ENCODE measurements at places on chromosomes 13 and 19.

DNA sequence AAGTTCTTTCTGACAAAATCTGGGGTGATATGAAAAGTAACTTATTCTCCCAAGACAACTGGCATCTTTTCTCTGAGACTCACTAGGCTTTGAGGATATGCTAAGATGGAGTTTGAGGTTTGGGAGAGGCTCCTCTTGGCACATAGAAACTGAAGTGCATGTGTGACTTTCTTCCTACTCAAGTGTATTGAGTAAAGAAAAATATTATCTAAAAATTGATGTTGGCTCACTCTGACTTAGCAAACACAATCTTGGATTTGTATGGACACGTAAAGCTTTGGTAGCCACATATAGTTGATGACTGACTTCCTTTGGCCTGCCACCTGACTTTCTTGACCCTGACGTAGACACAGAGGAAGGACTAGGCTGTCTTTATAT, 71.1 kb upstream of the KLF12 start:
- DNase-seq: no peak

DNA sequence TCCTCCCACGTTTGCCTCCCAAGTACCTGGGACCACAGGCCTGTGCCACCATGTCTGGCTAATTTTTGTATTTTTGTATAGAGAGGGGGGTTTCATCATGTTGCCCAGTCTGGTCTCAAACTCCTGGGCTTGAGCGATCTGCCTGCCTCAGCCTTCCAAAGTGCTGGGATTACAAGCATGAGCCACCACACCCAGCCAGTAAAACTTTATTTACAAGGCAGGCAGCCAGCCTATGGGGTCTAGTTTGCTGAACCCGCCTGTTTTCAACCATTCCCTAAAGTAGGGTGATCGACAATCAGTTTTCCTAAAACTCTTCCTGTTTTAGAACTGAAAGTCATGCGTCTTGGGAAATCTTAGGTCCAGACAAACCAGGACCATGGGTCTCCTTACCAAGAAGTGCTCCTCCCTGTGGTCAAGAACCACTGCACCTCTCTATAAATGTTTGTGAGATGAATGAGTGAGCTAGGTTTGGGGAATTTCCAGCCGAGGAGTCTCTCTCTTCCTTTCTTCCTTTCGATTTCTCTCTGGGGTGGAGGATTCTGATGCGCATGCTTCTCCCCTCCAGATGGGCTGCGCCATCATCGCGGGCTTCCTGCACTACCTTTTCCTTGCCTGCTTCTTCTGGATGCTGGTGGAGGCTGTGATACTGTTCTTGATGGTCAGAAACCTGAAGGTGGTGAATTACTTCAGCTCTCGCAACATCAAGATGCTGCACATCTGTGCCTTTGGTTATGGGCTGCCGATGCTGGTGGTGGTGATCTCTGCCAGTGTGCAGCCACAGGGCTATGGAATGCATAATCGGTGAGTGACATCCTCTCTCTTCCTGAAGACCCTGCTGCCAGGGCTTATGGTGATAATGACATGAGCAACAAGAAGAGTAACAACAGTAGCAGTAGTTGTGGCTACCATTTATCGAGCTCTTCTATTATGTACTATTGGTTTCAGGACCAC, 38.7 kb downstream of the ADGRE1 start:
- no peak for DNase-seq

GRCh38 chr19:53892981-53893325, 11.0 kb downstream of the PRKCG start:
- no peak for DNase-seq

GRCh38 chr19:35084509-35084762, 31.2 kb upstream of the FXYD3 start:
- no peak for DNase-seq

GRCh38 chr19:15372891-15373301, 6.7 kb downstream of the AKAP8 start:
- no peak for DNase-seq

DNA sequence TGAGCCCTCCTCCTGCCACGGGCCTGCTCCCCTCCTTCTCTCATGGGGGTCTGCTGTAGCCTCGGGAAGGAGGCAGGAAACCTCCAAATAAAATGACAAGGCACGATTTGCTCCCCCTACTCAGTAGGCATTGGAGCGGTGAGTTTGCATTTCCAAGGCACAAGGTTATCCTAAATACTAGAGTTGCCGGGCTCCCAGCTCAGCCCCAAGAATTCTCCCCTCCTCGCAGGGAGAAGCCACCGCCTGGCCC, 1.5 kb downstream of the CEBPA start:
- no peak for DNase-seq

GRCh38 chr19:33063356-33063752, 1.3 kb downstream of the RHPN2 start:
- peak; percentile 21 for DNase-seq

DNA sequence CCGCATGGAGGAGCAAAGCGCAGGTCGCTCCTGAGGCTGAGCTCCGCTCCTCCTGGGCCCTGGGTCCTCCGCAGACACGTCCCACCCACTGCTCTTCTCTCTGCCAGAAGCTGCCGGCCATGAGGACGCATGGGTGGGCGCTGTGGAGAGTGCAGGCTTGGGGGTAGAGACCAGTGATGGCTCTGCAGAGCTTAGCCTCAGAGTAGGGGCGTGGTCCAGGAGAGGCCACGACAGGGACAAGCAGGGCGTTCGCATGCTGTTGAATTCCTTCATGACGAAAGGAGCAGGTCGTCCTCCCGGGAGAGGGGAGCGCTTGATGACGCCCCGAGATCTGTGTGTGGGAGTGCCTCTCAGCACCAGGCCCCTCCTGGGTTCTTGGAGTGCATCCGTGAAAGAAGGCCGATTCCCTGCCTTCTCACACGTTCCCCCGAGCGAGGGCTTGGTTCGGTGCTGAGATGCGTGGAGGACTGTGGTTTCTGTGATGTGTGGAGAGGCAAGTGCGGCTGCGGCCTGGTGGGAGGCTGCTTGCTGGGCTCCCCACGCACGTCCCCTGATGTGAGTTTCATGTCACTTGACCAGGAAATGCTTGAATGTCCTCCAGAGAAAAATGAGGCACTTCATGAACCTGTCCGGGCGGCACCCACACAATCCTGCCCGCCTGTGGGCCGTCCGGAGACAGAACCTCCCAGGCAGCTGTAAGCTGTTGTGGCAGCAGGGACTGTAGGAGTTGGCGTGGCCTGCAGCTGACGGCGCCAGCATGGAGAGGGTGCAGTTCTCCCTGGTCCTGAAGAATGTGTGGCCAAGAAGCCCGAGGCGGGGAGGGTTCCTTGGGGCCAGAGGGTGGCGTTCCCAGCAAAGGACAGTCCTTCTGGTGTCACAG, 4.5 kb downstream of the SF3A2 start:
- no peak for DNase-seq

DNA sequence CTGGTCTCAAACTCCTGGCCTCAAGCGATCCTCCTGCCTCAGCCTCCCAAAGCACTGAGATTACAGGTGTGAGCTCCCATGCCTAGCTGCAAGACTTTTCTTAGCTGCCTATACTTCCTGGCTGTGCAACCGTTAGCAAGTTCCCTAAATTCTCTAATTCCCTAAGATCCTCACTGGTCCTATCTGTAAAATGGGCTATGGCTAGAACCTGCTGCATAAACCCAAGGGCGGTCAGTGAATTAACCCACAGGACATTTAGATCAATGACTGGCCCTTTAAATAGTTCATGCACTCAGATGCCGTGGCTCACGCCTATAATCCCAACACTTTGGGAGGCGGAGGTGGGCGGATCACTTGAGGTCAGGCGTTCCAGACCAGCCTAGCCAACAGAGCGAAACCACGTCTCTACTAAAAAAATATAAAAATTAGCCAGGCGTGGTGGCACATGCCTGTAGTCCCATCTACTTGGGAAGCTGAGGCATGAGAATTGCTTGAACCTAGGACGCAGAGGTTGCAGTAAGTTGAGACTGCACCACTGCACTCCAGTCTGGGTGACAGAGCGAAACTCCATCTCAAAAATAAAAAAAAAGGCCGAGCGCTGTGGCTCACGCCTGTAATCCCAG, 4.1 kb upstream of the C19orf53 start:
- DNase-seq: no peak

DNA sequence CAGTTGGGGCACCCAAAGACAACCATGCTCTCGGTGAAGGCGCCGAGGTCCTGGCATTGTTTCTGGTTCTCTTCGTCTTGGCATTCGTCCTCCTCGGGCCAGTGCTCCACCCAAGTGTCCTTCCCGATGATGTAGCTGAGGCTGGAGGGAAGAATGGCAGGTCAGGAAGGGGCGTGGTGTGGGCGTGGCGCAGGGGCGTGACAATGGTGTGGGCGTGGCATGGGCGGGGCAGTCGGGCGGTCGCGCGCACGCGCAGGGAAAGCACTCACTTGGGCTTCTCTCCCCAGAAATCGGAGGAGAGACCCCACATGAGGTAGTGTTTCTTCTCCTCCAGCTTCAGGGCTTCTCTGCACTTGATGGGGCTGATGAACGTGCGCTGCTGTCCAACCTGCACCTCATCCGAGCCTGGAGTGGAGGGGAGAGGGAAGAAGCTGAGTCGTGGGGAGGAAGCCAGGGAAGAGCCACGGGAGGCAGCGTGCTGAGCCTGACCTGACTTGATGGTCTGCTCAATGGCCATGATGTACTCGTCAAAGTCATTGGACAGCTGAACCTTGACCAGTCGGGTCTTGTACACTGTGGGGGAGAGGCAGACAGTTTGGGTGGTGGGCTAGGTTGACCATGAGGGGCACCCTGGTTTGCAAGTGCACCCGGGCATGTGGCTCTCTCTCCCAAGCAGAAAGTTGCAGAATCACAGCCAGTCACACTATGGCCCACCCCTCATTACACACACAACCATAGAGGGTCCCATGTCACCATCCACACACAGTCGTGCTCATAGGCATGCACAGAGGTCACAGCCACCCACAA, 8.1 kb upstream of the TNFSF14 start:
- DNase-seq: no peak

DNA sequence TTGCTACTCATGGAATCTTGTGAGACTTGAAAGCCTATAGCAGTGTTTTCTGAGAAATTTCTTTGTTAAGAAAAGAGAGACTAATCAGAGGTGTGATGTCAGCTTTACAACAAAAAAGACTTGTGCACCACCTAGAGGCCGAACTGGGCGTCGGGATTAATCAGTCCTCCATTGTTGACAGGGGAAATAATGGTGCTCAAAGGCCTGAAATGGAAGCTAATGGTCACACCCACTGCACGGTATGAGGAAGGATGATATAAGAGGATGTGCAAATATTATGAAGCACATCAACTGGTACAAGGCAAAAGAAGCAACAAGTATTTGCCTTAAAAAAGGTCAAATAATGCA, 480.2 kb upstream of the MIR17HG start:
- peak; percentile 58 for DNase-seq

GRCh38 chr19:15534957-15535864, 26.9 kb downstream of the CYP4F22 start:
- DNase-seq: no peak

DNA sequence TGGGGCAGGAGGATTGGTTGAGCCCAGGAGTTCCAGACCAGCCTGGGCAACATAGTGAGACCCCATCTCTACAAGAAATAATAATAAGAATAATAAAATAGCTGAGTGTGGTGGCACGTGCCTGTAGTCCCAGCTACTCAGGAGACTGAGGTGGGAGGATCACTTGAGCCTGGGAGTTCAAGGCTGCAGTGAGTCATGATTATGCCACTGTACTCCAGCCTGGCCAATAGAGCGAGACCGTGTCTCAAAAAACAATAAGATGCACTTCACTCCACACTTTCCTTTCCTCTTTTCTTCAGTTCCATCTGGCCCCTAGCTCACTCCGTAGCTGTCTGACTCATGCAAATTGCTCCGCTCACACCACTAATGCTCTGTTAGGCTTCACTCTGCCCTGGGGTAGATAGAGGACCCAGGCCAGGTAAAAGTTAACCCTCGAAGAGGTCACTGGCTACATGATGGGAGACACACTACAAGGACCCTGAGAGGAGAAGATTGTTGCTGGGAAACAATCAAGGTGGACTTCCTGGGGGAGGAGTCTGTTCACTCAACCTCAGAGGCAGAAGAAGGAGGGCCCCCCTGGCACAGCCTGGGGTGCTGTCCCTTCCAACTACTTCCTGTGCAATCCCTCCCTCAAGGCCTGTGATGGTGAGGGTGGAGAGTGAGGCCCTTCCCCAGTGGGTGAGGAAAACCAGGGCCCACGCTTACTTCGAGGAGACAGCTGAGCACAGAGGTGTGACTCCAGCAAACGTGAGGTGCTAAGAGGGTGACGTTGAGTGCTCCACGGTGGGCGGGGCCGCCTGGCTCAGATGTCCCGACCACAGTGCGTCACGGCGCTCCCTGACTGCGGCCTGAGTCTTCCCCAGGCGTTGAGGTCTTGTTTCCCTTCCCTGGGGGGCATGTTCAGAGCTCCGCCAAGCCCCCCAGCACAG, 8.8 kb upstream of the TNFSF9 start:
- no peak for DNase-seq

- no peak for DNase-seq
Observed at GRCh38 chr13:80751854-80752253, 410.9 kb upstream of the SPRY2 start.

- DNase-seq: no peak
Observed at GRCh38 chr13:75318138-75318833, 163.7 kb downstream of the TBC1D4 start.

- DNase-seq: no peak
Observed at GRCh38 chr13:44340508-44340907, 33.1 kb upstream of the SERP2 start.

DNA sequence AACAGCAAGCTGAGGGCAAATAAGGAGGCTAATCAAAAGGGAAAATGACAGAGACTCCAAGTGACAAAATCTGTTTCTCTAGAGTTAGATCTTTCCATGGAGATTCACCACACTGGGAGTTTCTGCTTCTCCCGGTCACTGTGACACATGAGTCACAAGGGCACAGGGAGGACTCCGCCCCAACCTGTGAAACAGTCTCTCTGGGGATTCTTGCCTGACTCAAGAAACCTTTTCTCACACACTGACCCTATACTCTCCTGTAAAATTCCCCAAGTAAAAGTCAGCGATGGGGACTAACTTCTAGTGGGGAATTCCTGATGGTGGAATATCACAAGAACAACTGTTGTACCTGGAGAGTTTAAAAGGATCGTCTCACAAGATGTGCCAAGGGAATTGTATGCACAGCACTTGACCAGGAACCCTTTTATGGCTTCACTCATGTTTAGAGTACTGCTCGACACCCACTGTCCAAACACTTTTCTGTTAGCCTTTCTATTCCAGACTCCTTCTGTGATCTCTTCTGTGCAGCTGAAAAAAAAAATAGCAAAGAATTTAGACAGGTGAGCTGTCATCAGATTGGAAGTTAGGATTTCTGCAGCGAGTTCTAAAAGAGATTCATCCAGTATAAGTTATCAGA, 46.8 kb upstream of the URAD start:
- DNase-seq: no peak

GRCh38 chr13:106484084-106484483, 51.4 kb downstream of the EFNB2 start:
- DNase-seq: peak; percentile 26
